NCI-H524 (cell line): ENCODE measurements at places on chromosomes 2 and 18.
A peak's percentile ranks its signal among the peaks of the same experiment; 100 is the strongest.

GRCh38 chr2:21452263-21452662 lies 328.5 kb downstream of the TDRD15 start:
- DNase-seq, result no peak

DNA sequence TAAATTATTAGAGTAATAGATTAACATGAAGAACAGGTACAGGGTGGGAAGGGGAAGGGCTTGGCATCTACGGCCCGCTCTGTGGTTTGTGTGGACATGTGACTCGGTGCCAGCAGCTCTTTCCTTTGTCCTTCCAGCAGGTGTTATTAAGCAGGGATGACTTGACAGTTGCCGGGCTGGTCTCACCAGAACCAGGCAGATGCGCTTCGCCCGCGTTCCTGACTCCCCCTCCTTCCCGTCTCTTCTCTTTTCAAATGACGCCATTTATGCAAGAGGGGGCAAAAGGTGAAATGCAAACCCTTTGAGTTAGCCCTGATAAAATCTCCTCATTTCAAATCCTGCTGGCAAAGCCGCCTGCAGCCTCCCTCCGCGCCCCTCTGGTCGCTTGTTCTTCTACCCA lies 38.9 kb upstream of the MGAT4A start:
- DNase-seq, result peak; percentile 62

DNA sequence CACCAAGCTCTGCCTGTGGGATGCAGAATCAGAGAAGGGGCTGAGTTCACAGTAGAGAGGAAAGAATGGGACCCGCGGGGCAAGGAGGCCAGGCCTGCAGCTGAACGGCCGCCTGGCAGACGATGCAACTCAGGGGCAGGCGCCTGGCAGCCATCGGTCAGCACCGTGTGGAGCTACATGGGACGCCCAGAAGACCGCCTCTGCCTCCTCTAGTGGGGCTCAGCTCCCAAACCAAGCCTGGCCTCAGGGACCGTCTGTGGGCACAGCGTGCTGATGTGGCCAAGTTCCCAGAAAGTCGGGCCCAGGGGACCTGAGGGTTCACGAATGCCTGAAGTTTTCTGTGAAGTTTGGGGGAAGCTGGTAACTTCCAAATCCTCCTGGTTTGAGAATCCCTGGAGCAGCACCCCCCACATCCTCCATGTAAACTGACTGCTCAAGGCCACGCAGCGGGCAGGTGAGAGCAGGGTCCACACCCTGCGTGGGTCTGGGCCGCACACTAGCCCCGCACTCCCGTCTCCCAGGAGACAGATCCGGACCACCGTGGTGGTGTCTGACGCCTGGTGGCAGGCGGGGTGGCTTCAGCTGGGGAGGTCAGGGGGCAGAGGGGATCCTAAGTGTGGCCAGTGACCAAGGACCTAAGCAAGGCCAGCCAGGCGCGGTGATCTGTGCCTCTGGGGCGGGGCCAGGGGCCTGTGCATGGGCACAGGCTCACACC lies 14.6 kb downstream of the SNORC start:
- no peak for DNase-seq

- peak; percentile 86 for DNase-seq
These were observed 17.7 kb downstream of the FIGN start for GRCh38 chr2:163717993-163718680.
